Activated naive CD8-positive, alpha-beta T cell treated with anti-CD3 and anti-CD28 coated beads, Interleukin-2, amount 10 ng/mL, durations not matched to agents 7 days and 5 days (primary cell): ENCODE measurements at places on chromosomes 1 and 21.

DNA sequence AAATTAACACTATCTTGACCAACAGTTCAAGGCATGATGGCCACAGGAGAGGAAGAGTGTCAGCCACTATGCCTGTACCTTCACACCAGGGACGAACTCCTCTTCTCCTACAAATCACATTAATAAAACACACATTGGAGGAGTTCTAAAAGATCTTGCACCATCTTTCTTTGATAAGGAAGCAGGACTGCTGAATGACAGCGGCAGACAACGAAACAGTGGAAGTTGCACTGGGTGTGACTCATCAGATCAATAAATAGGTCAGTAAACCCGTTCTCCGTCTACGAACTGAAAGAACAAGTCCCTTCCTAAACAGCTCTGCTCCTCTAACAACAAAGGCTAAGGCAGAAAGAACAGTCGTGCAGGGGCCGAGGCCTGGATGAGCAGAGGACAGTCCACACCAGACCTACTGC is 23.1 kb downstream of the UBE2G2 start:
- H3K4me3 ChIP-seq: no peak overlapping the region
- H3K36me3 ChIP-seq: peaks cover 19% of the 10 kb centered on the region
- H3K4me1 ChIP-seq: peaks cover 12% of the 10 kb centered on the region
- no peaks in the 10 kb centered on the region for H3K27me3 ChIP-seq
- H3K27ac ChIP-seq: no peak overlapping the region

GRCh38 chr1:147700042-147701006 is 30.0 kb upstream of the ACP6 start:
- peak; percentile 53 for DNase-seq
- peaks cover 26% of the 10 kb centered on the region for H3K27me3 ChIP-seq
- H3K27ac ChIP-seq: no peak overlapping the region
- H3K4me1 ChIP-seq: peaks cover 6% of the 10 kb centered on the region
- peak overlapping the region; percentile 39 for H3K4me3 ChIP-seq

- no peaks in the 10 kb centered on the region for H3K36me3 ChIP-seq
- H3K27me3 ChIP-seq: no peaks in the 10 kb centered on the region
- H3K4me1 ChIP-seq: no peaks in the 10 kb centered on the region
- H3K4me3 ChIP-seq: no peak overlapping the region
Observed at GRCh38 chr1:39625462-39626273, 13.8 kb downstream of the HEYL start.

DNA sequence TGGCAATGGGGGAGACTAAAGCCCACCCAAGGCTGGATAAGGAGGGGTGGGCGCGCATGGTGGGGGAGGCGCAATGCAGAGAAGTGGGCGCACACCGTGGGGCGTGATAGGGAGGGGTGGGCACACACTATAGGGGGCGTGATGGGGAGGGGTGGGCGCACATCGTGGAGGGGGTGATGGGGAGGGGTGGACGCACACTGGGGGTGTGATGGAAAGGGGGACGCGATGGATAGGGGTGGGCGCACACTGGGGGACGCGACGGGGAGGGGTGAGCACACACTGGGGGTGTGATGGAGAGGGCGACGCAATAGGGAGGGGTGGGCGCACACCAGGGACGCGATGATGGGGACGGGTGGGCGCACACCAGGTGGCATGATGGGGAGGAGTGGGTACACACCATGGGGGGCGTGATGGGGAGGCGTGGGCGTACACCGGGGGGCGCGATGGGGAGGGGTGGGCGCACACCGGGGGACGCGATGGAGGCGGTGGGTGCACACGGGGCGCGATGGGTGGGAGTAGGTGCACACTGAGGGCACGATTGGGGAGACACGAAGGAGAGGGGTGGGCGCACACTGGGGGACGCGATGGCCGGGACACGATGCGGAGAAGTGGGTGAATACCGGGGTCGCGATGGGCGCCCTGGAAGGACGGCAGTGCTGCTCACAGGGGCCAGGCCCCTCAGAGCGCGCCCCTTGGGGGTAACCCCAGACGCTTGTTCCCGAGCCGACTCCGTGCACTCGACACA is 929 bp downstream of the SUMO3 start:
- H3K27ac ChIP-seq: peak overlapping the region; percentile 48
- H3K4me1 ChIP-seq: peaks cover 11% of the 10 kb centered on the region
- H3K27me3 ChIP-seq: no peaks in the 10 kb centered on the region
- H3K36me3 ChIP-seq: peaks cover 2% of the 10 kb centered on the region

DNA sequence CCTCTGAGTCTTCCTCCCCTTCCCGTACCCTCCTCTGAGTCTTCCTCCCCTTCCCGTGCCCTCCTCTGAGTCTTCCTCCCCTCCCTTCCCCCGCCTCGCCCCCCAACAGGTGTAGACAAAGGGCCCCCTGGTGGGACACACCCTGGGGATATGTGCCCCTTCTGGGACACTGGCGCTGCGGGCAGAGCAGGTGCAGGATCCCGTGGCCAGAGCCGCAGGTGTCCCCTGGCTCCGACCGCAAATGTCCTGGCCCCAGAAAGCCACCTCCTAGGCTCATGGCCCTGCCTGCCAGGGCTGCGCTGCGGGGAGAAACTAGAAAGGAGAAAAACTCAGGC is 51.5 kb upstream of the ARHGEF16 start:
- peaks cover 2% of the 10 kb centered on the region for H3K27me3 ChIP-seq
- no peak overlapping the region for H3K27ac ChIP-seq
- H3K4me1 ChIP-seq: no peaks in the 10 kb centered on the region
- DNase-seq: no peak
- H3K36me3 ChIP-seq: no peaks in the 10 kb centered on the region

GRCh38 chr1:53572065-53572814 is 113.0 kb downstream of the DMRTB1 start:
- no peak overlapping the region for H3K27ac ChIP-seq
- peak; percentile 10 for DNase-seq
- H3K4me1 ChIP-seq: peaks cover 5% of the 10 kb centered on the region
- no peak overlapping the region for H3K4me3 ChIP-seq

DNA sequence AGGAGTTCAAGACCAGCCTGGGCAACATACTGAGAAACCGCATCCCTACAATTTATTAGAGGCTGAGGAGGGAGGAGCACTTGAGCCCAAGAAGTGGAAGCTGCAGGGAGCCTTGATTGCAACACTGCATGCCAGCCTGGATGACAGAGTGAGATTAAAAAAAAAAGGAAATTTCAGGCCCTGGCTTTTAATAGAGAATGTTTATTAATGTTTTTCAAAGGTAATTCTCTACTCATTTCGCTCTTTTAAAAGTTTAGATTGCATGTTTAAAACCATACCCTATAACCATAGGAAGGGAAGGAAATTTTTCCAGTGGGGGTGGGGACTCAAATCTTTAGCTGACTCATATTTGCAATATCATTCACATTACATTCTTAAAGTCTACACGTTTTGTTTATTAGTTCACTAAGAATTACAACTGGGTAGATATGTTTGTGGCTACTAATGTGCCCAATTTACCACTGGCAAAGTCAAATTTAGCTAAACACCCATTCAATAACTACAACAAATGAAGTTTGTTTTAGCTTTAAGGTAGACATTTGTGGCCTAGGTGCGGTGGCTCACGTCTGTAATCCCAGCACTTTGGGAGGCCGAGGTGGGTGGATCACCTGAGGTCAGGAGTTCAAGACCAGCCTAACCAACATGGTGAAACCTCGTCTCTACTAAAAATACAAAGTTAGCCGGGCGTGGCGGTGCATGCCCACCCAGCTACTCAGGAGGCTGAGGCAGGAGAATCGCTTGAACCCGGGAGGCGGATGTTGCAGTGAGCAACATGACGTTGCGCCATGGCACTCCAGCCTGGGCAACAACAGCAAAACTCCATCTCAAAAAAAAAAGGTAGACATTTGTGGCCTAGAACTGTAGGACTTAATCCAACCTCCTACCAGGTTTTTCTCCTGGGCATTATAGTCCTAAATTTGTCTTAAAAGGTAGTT is 5.0 kb downstream of the KDM5B start:
- H3K27ac ChIP-seq: peak overlapping the region; percentile 30
- peaks cover 10% of the 10 kb centered on the region for H3K36me3 ChIP-seq
- no peak for DNase-seq
- no peak overlapping the region for H3K4me3 ChIP-seq

DNA sequence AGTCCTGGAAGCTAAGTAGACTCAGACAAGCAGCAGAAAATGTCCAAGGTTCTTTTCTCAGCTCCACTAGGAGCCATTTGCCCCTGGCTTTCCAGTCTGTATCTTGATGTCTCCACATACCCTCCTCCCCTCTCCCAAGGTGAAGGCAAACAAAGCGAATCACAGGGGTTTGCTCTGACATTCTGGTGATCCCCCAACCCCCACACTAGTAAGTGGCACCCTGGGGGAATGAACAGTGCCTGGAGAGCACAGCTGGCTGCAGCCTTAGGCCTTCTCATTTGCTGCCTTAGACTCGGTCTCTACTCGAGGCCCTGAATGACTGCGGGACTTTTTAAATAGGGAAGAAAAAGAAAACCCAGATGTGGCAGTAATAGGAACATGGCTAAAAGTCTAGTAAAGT is 15.3 kb downstream of the ERI3 start:
- H3K4me3 ChIP-seq: no peak overlapping the region
- no peak for DNase-seq
- H3K27ac ChIP-seq: no peak overlapping the region
- peaks cover 22% of the 10 kb centered on the region for H3K36me3 ChIP-seq

DNA sequence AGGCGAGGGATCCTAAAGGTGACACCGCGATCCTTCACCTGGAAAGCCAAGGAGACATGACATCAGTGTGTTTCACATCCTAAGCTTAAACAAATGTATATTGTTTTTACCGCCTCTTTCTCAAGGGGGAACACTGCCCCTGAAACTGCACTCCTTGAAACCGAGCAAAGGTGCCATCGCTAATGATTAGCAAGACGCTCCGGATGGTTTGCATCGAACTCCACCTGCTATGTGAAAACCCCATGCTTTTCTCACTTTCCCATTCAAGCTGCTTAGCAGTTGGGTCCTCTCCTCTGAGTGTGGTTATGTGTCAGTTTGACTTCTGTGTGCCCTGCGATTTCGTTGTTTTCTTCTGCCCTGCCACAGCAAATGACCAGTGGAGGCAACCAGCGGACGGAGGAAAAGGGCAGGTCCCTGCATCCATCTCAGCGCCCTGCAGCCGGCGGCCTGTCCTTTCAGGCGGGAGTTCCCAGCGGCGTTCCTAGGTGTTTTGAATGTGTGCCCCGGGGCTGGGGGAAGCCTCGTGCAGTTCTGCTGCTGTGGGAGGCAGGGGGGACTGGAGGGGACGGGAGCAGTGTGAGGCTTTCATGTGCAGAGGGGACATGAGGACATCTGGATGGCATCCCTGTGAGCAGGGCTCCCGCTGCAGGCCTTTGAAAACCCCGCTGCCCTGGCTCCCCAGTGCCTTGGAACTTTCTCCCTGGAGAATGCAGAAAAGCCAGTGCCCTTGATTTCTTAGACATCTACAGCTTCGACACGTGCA is 16.1 kb downstream of the ZBTB18 start:
- H3K4me1 ChIP-seq: peaks cover 5% of the 10 kb centered on the region
- no peak for DNase-seq
- H3K36me3 ChIP-seq: no peaks in the 10 kb centered on the region

DNA sequence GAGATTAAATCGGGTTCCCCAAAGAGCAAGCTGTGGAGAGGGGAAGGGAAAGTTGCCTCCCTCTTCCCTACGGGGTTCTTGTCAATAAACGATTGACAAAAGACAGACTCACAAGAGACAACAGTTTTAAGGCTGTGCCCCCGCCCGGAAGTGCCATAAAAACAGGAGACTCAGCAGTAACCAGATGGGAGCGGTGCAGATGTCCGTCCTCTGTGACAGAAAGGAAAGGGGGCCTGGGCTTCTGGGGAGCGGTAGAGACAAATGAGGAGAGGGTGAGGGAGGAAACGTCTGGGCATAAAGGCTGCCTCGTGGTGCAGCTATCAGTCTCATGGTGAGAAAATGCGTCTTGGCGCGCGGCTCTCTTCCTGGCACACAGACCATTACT is 5.9 kb downstream of the TP73 start:
- H3K4me3 ChIP-seq: no peak overlapping the region
- H3K27ac ChIP-seq: no peak overlapping the region
- peaks cover 2% of the 10 kb centered on the region for H3K4me1 ChIP-seq
- no peak for DNase-seq
- peaks cover 43% of the 10 kb centered on the region for H3K27me3 ChIP-seq

DNA sequence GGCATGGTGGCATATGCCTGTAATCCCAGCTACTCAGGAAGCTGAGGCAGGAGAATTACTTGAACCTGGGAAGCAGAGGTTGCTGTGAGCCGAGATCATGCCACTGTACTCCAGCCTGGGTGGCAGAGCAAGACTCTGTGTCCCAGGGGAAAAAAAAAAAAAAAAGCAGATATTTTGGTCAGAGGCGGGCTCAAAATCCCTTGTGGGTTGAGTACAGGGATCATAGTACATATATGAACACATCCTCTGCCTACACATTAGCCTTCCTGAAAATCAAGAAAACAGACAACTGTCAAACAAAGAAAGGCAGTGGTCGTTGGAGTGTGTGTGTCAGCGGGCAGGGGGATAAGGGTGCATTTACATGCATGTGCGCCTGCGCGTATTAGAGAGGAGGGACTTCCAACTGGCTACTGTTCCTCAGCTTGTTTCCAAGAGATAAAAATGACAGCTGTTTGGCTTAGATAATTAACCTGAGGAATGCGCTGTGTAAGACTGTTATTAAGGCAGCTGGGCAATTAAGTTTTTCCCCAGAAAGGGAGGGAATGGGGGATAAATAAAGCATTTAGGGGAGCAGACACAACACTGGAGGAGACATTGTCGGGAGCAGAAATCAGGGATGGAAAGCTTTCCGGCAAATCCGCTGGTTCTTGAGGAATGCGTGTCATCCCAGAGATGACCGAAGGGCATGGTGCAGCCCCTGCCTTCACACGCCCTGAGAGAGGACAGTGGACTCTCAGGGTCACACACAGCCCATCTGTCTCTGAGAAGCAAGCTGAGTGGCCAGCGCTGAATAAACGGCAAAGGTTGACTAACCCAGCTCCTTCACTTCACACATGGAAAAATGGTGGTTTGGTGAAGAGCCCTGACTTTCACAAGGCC is 6.4 kb downstream of the LAMB3 start:
- peaks cover 6% of the 10 kb centered on the region for H3K27me3 ChIP-seq
- H3K4me1 ChIP-seq: peaks cover 9% of the 10 kb centered on the region
- H3K4me3 ChIP-seq: no peak overlapping the region
- no peak for DNase-seq
- no peak overlapping the region for H3K27ac ChIP-seq
- H3K36me3 ChIP-seq: no peaks in the 10 kb centered on the region

- DNase-seq: no peak
- no peak overlapping the region for H3K27ac ChIP-seq
- no peak overlapping the region for H3K4me3 ChIP-seq
- no peaks in the 10 kb centered on the region for H3K27me3 ChIP-seq
- H3K4me1 ChIP-seq: no peaks in the 10 kb centered on the region
Observed at GRCh38 chr21:38567335-38567969, 69.2 kb upstream of the ERG start.

DNA sequence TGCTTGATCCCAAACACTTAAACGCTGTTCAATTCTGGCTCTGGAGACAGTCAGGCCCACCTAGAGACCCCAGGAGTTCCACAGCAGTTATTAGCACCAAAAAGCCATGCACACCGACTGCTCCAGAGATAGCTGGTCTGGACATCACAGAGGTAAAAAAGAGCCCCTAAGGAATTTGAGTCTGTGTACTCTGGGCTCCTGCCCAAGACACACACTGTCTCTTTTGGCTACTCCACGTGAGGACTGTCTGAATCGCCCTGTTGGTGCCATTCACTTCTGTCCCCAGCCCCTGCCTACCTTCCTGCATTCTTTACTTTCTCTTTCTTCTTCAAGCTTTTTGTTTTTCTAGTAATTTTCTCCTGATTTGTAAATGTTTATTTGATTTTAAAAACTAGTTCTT is 197.4 kb downstream of the ADGRL2 start:
- DNase-seq: no peak
- no peaks in the 10 kb centered on the region for H3K4me1 ChIP-seq
- H3K27me3 ChIP-seq: no peaks in the 10 kb centered on the region
- H3K27ac ChIP-seq: no peak overlapping the region
- no peak overlapping the region for H3K4me3 ChIP-seq
